Left renal pelvis (tissue), 4 donors: ENCODE measurements at places on chromosomes 7 and 10. TPM values are rescaled to one million over a fixed set of nuclear protein-coding genes. Genes with fewer than 3 reads are reported as not detected.

GRCh38 chr10:18313140-18313530, 172.9 kb downstream of the CACNB2 start:
- no peak for DNase-seq

GRCh38 chr10:62461120-62461519, 87.0 kb downstream of the ZNF365 start:
- DNase-seq, result no peak

DNA sequence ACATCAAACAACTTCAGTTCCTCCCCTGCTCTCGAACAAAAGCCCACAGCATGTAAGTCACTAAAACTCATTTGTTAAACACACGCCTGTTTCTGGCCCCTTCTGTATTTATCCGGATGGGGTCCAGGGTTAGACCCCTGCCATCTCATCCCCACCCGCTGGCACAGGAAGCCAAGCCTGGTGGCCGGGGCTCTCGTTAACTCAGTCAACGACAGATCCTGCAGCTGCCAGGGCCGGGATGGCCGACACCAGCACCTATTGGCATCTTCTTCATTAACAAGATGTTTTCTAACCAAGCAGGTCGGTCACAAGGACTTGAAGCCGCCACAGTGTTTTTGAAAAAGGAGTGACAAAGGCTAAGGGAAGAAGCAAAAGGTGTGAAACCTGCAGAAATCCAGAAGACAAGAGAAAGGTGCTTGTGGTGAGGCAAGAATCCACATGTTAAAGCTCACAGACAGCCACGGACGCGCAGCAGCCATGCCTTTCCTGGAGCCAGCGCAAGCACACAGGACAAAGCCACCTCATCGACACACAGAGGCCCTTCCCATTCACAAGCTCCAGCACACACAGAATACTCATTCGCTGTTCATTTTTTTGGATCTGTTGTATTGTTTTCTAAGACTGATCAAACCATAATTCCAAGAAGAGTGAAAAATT, 202.7 kb downstream of the DIP2C start:
- DNase-seq, result no peak

DNA sequence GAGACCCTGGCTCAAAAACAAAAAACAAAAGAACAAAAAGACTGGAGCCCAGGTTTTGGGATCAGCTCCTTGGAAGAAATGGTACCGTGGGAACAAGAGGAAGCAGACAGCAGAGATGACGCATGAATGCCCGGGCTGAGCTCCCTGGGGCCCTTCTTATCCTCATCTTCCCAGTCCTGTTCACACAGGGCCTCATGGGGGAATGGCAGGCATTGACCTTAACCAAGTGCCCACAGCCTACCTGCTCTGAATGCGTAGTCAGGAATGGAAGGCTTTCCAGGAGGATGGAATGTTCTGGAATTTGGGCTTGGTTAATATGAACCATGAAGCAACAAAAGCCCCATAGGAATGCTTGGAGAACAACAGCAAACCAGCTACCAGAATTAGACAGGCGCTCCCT, 154.7 kb downstream of the PRPF18 start:
- no peak for DNase-seq

DNA sequence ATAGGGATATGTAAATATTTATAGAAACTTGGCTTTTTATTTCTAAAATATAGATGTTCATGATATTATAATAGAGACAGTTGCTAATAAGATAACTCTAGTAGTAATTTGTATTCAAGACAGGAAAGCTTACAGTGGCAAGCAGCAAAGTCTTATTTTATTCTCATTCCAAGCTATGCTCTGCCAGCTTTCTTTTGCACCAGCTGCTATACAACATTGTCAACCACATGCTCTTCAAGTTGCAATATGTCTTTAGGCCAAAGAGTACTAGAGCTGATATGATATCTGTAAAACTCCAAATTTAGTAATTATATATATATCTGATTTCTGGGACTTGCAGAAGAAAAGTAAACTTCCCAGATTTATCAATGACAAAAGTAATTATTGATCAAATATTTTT, 350.1 kb downstream of the HGF start:
- no peak for DNase-seq

DNA sequence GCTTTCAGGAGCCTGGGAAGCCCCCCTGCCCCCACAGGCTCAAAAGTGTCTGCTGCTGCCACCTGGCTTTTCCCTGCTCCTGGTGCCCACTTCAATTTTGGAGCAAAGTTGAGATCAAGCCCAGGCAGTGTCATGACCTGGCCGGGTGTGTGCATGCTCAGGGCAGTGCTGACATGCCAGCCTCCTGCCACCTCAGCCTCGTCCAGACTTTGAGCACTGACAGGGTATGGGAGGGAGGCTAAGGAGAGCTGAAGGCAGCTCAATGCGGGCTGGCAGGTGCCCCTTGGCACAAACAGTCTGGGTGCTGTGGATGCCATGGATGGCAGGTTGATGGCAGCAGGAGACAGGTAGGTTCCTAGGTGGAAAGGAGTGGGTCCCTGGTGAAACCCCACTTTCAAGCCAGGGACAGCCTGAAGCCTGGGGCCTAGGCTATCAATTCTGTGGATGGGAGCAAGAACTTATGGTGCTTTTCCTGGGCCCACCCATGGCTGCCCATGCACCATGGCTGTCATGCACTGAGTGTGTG, 12.3 kb upstream of the ECHDC3 start:
- DNase-seq, result no peak

DNA sequence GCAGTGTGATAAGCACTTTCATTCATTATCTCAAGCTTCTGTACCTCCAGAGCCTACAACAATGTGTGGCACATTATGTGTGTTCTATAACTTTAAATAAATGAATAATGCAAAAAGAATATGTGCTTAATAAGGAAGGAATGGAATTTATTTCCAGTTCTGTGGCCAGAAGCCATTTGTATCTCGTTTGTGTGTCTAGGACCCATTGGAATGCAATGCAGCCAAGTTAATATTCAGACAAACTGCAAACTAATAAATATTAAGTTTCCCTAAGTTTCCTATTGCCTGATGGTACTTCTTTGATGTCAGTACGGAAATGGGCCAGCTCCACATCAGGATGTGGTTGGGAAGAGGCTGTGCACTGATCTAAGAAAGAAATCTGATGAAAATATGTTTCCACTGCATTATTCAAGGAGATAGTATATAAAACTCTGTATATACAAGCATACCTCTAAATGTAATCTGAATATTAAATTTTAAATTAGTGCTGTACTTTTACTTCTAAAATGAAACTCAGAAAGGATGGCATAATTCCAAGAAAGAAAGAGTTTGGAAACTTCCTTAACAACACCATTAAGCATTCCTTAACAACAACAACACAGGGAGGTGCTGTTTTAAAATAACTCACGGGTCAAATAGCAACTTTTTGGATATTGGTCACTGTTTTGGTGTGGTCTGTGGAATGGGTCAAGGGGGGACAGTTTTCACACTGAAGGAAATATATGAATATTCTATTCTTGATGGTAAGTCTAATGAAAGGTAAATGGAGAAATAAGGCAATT, 29.4 kb upstream of the ANKRD30A start:
- DNase-seq, result no peak

DNA sequence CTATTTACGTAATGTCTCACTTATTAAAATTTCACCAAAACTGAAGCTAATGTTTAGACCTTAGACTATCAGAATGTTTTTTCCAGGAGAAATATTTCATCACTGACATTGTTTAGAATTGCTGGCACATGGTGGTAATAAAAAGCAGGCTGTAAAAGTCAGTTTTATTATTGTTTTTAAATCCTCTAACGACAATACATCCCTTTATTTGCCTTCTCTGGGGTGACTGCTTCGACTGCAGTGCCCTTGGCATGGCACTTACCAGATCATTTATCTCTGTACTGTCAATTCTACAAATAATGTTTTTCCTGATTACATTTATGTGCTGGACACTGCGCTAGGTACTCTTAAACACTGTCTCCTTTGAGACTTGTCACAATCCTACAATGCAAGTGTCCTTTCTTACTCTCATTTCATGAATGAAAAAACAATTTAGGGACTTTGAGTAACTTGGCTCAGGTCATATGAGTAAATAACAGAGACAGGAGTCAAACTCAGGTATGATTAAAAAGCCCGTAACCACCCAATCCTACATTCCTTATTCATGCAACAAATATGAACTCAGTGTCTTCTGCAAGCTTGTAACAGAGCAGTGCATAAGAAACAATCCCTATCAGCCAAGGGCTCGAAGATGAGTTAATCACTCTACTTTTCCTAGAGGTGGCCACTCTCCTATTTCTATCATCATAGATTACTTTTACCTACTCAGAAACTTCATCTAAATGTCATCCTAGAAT, 5.6 kb upstream of the ING3 start:
- no peak for DNase-seq

DNA sequence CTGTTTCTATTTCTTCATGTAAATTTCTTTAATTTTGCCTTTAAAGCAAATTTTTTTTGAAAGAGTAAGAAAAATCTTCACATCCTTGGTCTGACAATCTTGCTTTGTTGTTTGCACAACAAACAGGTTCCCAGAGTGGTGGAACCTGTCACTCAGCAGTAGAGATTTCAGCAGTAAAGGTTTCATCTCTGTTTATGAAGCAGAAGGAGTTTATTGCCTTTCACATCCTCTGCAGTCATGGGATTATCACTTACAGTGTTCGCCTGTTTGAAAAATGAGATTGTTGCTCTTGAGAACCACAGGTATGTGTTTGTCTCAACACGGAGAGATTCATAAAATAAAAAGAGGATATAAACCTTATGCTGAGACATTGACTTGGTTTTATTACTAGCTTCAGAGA, 342.6 kb downstream of the IPMK start:
- DNase-seq, result no peak

DNA sequence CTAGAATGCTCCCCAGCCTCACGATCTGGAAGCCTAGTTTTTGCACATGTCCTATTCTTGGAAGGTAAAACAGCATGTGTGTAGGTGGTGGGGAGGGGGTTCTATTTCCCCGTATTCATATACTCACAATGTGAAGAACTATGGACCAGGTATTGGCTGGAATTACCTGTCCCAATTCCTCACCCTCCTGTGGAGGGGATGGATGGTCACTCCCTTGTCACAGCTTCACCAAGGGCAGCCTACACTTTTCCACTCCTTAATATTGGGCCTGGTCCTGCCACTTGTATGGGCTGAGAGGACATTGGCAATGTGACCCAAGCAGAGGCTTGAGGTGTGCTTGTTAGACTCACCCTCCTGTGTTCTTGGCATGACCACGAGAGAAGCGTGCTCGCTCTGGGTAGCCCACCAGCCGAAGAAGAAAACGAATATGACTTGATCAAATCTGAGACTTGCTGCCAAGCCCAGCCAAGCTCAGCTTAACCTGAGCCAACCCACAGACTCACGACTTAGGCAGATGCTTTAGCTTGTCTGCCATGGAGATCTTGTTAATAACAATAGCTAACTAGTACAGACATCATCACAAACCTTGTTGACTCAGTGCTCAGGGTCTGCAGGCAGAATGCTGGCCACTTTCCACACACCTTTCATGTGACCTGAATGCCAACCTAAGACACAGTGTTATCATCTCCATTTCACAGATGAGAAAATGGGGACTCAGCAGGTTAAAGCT, 17.2 kb downstream of the ZNF488 start:
- no peak for DNase-seq

- no peak for DNase-seq
Measured at GRCh38 chr7:127870231-127870907, 160.9 kb downstream of the LRRC4 start.

DNA sequence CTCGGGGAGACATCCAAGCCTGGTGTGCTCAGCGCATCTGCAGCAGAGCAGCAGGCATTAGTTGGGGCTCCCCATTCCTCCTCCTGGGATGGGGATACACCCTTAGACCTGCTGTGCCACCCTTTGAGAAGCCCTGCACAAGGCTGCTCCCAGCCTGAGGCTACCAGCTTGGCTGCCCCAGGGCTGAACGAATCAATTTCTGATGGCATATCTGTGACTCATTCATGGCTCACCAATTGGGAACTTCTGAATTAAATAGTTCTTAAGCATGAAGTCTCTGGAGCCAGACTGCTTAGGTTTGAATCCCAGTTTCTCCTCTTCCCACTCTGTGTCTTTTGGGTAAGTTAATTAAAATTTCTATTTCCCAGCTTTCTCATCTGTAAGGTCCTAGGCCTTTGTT, 16.3 kb upstream of the GLI3 start:
- DNase-seq, result no peak

- no peak for DNase-seq
Measured at GRCh38 chr10:45627412-45628048, 45.0 kb downstream of the ZFAND4 start.

- DNase-seq, result no peak
Measured at GRCh38 chr10:118986815-118987790, 42.4 kb upstream of the NANOS1 start.

DNA sequence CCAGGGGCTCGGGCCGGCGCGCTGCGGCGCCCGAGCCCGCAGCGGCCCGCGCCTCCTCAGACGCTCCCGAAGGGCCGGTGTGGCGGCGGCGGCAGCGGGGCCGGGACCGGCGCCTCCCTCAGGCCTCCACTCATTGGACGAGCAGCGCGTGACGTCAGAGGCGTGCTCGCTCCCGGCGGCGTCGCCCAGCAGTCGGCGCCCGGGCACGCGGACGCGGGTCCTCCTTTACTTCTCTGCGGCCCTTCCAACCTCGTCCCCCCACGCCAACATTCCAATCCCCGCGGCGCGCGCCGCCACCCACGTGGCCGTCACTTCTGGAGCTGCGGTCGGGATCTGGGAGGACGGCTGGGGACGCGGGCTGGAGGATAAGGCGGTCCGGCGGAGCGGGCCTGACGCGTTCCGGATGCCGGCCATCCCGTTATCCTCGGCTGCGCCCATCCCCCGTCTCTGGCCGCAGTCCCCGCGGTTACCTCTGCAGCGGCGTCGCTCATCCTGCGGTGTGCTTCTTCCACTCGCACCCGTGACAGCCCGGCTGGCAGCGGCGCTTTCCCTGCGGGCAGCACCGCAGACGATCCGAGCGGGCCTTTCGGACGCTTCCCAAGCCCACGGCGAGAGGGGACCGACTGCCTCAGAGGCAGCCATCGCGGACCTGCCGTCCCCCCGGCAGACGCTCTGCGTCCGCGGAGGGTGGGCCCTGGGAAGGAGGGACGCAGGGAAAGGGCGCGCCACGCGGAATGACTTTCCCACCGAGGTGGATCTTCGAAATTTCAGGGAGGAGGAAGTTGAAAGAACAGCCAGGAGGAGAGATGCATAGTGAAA, at the start of gene PDZD8:
PDZD8 (minus strand) TSS at position 81 of the 819 bp plus-strand sequence. CDS start 213 bp downstream, outside the sequence.
- DNase-seq, result peak; percentile 93

GRCh38 chr7:28623105-28623730, 210.9 kb downstream of the CREB5 start:
- no peak for DNase-seq

DNA sequence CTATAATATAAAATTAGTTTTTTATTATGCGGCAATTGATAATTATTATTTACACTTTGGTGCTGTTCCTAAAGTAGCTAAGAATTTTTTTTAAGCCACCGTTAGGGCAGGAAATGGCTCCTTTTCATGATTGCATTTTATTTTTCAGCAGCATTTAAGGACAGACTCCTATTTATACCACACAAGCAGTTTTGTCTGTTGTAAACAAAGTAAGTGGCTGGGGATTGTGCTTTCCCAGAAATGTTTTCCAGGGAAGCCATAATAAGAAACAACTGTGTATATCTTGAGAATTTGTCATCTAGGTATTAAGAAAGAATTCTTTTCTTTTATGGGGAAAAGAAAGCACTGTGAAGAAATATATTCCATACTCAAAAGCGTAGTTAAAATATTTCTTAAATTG, 232.0 kb downstream of the VTI1A start:
- DNase-seq, result no peak

- DNase-seq, result no peak
Measured at GRCh38 chr7:7595451-7595850, 28.8 kb downstream of the MIOS start.

IL2RA gene
- polyA plus RNA-seq, result not detected

HOGA1 gene
- 55.6 TPM for polyA plus RNA-seq

SKIDA1 gene
- polyA plus RNA-seq, result 11.7 TPM

KIF11 gene
- polyA plus RNA-seq, result 35.4 TPM

WDR86 gene
- 48.1 TPM for polyA plus RNA-seq

INPP5A gene
- 29.0 TPM for polyA plus RNA-seq
